ENCODE measurements at places on chromosomes 1 and 21.

GRCh38 chr1:182615468-182616129, 11.4 kb upstream of the RGS16 start:
- peak; percentile 27 for DNase-seq

- DNase-seq, result no peak
These were observed 1.0 kb downstream of the PDXK start for GRCh38 chr21:43719748-43720538.

- no peak for DNase-seq
These were observed 4.7 kb upstream of the PSMB2 start for GRCh38 chr1:35646043-35646442.

DNA sequence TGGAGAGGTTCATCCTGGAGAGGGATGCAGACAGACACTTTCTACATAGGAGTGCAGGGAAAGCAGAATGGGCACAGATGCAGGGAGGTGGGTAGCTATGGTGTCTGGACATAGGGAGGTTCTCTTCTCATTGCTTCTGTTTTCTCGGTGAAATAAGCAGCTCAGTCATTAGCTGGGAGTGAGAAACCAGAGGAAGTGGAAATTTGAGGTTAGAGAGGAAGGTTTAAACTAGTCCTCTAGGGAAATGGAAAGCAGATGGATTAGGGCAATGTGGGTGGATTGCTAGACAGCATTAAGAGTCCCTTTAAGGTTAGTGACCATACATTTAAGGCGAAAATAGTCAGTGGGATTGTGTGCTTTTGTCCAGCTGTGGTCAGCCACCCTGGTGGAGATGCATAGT, 39.6 kb downstream of the MPZL1 start:
- DNase-seq, result no peak

DNA sequence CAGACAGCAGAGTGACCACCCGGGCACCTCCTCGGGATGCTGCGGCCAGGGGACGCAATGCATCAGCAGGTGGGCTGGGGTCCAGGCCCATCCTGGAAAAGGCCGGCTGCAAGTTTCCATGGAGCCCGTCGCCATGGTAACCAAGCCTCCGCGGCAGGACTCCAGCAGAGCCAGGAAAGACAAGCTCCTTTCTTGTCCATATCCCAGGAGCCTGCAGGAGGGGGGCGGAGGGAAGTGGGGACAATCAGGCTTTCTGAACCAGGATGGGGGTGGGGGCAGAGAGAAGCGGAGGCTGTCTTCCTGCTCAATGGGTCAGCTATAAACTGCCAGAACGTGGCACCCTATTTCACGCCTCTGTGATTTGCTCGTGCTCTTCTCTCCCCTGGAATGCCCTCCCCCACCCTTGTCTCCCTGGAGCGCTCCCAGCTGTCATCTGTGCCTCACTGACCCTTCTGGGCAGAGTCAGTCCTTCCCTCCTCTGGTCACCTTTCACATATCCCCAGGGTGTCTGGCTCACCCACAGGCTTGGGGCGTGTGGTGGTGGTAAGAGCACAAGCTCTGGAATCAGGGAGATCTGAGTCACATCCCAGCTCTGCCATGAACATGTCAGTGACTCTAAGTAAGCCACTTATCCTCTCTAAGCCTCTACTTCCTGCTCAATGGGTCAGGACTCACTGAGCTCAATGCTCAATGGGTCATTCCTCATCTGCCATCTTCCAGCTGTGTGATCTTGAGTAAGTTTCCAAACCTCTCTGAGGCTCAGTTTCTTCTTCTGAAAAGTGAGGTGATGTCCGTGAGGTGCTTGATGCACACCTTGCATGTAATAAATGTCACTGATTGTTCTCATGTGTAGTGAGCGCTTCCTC, 58.9 kb upstream of the LAPTM5 start:
- DNase-seq, result no peak

DNA sequence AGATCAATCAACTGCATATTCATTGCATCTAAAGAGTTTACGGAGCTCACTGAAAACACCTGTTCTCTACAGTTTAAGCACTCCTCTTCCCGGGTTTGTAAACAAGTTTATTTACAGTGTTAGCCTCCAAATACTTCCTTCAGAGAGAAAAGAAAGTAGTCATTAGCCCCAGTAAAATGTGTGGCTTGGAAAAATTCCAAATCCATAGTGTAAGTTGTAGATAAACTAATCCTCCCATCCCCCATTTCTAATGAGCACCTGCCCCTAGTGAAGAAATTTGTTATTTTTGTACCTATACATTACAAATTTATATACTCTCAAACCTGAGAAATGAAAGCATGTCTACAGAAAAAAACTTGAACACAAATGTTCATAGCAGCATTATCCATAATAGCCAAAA, 21.9 kb downstream of the PUM1 start:
- no peak for DNase-seq

DNA sequence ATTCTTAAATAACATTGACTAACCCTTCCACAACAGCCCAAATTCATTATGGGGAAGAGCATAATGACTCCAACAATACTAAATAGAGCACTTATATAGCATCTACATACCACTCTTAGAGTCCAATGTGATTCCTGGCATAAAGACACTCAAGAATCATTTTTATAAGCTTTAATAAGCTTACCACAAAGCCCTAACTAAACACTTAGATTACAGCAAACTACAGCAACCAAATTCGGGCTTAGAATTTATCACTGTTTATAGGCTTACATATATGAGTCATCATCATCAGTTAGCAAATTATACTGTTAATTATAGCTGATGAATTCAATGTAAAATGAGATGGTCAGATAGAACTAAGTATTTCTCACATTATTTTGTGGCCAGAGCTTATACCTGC, 7.3 kb downstream of the SCYL3 start:
- no peak for DNase-seq

- DNase-seq, result no peak
These were observed 32.5 kb upstream of the TSPAN2 start for GRCh38 chr1:115121793-115122192.

DNA sequence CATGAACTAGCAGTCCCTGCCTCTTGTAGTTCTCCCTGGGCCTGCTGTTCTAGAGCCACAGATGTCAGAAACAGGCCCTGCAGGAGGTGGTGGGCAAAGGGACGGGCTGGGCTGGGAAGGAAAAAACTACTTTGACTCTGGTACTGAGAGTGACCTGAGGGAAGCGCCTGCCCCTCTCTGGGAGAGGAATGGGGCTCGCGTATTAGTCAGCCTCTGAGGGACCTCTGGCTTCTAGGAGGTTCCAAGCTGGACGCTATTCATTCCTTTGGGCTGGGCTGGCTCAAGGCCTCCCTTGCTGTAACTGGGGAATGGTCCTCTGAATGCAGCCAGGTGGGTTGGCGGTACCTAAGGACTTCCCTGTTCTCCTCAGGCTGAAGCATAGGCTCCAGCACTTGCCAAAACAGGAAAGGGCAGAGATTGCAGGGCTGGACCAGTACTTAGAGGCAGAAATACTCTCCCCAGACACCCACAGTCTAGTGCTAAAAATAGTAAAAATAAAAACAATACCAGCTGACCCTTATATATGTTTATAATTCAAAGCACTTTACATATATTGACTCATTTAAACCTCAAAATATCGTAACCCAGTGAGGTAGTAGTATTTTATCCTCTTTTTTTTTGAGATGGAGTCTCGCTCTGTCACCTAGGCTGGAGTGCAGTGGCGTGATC, 7.1 kb downstream of the POMGNT1 start:
- DNase-seq, result no peak

DNA sequence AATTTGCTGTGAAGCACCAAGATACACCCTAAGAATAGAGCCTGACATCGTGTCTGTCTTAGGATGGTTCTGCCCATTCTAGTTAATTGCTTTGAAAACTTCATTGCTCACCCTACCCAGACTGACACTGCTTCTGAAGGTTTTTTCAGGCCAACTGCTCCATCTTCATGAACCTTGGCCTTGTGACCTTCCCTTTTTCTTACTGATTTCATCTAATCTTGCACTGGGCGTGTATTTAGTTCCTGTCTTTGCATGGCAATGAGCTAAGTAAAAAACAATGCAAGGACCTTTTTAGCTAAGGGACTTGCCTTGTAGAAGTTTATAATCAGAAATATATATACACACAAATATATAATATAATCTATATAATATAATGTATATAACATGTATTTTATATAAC, 108.0 kb downstream of the PBX1 start:
- DNase-seq, result no peak

- DNase-seq, result no peak
These were observed 105.4 kb downstream of the CENPF start for GRCh38 chr1:214708321-214708955.

GRCh38 chr1:10263450-10264082, 53.2 kb downstream of the KIF1B start:
- no peak for DNase-seq

DNA sequence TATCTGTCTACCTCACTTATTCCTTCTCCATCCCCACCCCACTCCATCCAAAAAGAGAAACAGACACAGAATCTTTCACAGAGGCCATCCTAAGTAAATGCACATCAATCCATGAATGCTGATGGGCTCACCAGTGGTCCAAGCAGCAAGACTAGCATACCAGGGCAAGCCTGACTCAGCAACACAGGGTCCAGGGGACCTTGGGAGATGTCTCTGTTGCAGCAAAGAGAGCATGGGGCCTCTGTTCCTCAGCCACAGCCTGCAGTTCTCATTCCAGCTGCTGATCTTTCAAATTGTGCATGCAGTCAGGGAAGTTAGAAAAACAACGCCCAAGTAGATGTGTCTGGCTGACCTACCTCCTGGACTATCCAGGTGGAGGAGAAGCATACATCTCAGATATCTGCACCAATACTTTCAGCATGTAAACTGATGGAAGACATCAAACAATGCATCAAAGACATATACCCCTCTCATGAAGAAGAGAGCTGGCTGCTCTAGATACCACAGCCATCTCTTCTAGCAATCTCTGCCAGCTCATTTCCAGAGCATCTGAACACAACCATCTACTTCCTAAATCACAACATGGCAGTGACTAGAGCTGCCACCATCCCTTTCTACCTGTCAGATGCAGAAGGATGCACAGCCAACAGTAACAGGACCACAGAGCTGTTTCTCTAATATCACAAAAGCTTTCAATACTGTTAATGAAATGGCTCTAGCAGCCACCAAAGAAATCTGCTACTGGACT, 54.5 kb downstream of the CD34 start:
- no peak for DNase-seq

DNA sequence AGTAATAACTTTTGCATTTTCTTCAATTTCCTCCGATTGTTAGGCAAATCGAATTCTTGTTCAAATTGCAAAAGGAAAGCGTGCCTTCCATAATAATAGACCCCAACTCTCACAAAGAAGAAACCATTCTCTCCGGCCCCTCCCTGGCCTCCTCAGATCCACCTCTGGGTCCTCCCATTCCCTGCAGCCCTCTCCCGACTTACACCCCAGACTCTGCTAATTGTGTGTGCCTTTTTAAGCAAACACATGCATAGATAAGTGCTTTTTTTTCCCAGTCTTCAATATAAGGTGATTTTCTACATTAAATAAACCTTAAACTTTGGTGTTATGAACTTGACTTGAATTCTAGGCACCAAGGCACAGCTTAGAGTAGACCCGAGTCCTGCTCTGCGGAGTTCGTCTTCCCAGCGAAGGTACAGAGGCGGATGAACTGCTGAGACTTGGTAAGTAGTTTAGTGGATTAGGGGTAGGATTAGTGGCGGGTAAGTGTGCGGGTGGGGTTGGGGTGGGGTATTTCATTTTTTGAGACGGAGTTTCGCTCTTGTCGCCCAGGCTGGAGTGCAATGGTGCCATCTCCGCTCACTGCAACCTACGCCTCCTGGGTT, 1.5 kb downstream of the L1TD1 start:
- DNase-seq, result no peak

DNA sequence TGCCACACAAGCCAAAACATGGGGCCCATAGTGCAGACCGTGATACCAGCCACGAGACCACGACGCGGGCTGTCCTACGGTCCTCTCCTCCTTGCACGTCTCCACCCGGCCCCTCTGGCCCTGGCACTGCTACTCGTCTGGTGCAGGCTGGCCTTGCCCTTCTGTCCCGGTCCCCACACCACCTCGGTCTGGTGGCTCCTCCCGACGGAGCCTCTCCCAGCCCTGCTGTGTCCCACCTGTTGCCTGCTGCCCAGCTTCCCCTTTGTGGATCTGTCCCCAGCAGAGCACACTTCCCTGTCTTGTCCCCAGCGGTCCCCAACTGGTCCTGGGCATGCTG, 50.5 kb downstream of the MORN1 start:
- no peak for DNase-seq

DNA sequence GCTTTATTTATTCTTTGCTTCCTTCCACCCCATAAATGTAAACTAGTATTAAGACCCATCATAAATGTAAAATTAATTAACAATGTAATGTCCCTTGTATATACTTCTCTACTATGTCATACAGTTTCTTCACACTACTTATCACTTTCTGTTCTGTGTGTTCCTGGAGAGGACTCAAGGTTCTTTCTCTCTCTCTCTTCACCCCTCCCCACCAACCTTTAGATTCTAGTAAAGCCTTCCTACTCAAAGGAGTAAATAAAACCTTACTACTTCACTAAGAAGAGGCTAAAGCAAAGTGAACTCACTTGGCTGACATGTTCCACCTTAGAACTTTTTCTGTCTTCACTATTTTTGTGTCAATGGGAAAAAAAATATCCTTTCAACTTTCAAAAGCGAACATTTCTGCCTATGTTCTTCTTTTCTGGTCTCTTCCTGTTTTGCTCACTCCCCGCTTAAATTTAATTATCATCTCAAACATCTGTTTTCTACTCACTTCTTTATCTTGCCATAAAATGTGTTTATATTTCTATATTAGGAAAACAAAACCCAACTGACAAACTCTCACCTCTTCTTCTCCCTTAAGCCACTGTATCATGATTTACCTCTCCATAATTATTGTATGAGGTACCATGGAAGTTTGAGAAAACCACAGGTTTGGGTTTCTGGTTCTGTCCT, 260.3 kb downstream of the DPYD start:
- DNase-seq, result no peak

DNA sequence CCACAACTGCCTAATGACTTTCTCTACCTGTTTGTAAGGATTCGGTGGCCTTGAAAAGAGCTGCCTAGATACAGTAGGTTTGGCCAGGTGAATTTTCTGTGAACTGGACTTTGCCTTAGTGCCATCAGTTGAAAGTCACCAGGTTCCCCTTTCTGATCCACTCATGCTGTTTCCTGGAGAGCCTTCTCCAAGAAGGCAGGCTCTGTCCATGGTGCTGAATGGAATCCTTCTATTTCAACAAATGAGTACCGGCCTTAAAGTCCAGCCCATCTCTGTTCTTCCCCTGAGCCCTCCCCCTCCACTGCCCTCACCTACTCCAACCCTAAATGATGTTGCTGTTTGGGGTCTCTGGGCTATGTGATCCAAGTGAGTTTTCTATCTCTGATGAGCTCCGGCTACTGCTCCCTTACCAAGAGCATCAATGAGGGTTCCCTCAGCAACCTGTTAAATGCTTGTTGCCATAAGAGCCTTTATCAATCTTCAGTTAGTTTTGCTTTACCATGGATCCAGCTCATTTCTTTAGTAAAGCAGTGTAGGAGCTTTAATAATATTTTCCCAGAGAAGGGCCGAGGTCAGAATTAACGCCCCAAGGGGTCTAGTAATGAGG, 500.4 kb downstream of the PTPRU start:
- DNase-seq, result no peak

DNA sequence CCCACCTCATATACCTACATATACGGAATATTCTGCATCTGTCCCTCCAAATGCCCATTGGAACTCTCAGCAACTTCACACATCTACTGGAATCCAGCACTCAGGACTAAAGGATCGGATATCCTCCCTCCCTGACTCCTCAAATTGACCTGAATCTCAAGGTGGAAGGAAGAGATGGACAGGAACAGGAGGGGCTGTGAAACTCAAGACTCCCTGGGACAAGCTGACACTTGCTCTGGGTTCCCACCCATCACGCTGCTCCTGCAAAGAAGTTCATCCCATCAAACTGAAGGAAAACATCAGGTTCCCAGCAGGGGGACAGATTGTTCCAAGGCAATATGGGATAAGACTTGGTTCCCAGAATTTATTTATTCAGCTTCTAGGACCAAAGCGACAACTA, 30.3 kb upstream of the TIAM1 start:
- no peak for DNase-seq
